SHP77 (cell line): ENCODE measurements at places on chromosomes 7 and 10.

DNA sequence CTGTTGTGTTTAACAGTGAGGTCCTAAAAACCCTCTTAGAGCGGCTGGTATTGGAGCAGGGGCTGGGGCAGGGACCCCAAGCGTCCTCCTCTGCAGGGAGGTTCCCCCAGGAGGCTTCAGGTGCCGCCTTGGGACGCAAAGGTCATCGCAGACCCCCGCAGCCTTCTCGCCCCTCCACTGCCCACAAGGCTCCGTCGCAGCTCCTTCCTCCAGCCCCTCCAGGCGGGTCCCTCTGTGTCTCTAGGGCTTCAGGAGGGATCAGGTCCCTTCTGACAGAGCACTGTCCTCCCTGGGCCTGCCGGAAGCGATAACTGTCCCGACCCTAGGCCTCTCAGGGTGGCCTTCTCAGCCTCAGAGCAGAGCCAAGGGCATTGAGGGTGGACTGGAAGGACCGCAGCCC lies 26.1 kb upstream of the AP5Z1 start:
- no peak for DNase-seq

- DNase-seq = no peak
Measured at GRCh38 chr10:75508239-75508813, 76.9 kb downstream of the LRMDA start.

GRCh38 chr7:42077271-42078135 lies 159.5 kb downstream of the GLI3 start:
- no peak for DNase-seq

DNA sequence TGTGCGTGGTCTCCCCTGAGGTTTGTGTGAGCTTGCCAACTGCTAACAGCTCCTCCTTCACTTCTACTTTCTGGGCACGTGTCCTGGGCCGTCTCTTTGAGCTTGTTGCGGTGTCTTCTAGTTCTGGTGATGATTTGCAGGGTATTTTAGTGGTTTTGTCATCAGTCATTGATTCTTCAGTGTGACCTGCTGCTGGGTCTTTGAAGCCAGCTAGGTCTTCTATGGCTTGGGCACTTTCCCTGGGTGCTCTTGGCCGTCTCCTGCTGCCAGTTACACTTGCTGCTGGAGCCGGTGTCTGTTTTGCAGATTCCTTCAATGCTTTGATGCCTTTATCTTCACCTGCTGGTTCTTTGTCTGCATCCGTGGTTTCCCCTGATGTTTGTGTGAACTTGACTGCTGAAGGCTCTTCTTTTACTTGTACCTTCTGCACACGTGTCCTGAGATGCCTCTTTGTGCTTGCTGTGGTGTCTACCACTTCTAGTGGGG lies 23.0 kb downstream of the MKI67 start:
- DNase-seq = no peak

DNA sequence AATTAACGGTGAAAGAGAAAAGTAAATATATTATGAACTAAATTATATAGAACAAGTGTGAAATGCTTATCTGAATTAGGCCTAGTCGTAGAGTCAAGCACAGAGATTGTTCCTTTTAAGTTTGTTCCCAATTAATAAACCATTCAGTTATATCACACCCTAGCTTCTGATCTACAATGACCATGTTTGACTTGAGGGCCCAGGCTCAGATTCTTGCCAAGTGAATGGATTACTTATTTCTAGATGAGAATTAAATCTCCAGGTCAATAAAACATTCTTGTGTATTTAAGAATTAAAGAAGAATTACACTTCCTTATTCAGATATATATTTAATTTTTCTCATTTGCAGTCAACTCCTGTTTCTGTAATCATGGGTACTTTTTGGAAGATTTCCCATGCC lies 37.4 kb upstream of the ARL4A start:
- no peak for DNase-seq
